CD4-positive, alpha-beta T cell treated with Interferon gamma for 1 hour (primary cell): ENCODE measurements at places on chromosomes 5 and 9.

GRCh38 chr5:164012371-164012770 is 507.0 kb downstream of the MAT2B start:
- DNase-seq, result no peak

DNA sequence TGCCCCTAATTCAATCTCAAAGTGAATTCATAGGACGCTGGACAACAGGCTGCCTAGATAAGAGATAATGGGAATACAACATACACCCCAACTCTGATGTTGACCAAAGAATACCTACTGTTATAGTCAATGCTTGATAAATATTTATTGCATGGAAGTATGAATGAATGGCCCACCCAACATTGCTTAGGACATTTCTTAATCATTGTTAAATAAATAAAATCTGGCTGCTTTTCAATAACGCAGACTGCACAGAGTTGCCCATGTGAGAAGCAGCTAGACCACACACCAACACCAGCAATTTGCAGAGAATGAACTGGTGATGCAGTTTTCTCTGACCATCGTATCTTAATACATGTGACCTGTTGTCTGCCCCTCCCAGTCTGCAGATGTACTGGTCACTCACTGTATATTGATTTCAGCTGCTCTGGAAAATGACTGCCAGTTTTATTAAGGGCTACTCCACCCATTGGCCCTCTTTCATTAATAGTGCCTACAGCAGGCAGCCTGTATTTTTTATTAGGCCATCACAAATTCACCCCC is 236.2 kb upstream of the WWC1 start:
- no peak for DNase-seq

DNA sequence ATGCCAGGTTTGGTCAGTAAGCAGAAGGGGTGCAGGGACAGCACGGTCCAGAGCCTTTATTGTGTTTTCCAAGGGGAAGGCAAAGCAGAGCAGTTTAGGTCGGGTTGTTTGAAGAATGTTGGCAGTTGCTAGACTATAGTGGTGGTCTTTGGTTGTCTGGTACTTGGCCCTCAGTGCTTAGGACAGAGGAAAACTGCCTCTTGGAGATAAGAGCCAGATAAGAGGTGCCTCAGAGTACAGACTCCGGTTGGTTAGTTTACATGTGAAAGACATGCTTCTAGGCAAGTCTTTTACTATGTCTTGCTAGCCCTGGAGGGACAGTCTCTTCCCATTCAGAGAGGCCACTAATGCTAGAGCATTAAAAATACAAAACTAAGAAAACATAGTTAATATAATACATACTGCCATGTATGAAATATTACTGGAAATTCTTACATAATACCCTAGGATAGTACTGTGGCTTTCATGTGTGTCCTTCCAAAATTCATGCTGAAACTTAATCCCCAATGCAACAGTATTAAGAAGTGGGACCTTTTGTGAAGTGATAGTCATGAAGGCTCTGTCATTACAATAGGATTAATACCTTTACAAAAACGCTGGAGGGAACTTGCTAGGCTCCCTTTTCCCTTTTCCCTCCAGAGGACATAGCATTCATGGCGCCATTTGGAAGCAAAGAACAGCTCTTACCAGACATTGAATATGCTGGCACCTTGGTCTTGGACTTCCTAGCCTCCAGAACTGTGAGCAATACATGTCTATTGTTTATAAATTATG is 280.4 kb downstream of the TMEM167A start:
- DNase-seq, result no peak

DNA sequence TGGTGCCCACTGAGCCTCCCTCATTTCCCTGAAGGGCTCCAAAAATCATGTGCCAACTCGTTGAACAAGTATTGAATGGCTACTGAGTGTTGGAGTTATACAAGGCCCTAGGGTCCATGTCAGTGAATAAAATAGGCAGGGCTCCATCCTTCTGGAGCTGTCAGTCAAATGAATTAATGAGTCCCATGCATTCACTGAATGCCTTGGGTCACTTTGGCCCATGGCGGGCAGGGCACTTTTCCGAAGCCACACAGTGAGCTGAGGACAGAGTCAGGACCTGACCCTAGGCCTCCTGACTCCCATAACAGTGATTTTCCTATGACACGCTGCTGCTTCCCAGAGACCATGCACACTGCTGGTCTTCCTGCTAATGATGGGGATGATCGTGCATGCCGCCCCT is 27.3 kb upstream of the SLC36A1 start:
- DNase-seq, result no peak

DNA sequence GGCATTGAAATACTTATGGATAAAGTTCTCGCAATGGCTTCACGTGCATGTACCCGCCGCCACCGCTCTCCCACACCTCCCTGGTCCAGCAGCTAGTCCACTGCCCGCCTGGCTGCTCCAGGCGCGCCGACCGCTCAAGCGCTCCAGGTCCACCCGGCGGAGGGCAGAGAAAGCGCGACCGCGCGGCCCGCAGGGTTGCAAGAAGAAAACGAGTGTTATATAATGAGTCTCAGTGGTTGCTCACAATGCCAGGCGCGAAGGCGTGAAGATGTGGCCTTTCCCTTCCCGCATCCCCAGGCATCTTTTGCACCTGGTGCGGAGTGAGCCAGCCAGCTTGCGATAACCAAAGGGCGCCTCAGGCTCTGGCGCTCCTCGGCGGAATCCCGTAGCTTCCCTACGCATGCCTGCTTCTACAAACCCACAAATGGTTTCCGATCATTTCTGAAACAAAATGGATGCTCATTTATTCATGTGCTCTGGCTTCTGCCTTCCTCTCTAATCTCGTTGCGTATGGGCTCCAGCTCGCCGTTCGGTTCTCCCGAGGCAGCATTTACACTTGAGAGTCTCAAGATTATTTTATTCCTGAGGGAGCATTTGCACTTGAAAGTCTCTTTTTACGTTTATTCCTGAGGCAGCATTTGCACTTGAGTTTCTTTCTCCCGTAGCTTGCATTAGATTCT is 25.7 kb downstream of the CDKN2A start:
- no peak for DNase-seq
